Fibroblast of pulmonary artery (primary cell): ENCODE measurements at places on chromosomes 7 and 10.
A peak's percentile ranks its signal among the peaks of the same experiment; 100 is the strongest.

DNA sequence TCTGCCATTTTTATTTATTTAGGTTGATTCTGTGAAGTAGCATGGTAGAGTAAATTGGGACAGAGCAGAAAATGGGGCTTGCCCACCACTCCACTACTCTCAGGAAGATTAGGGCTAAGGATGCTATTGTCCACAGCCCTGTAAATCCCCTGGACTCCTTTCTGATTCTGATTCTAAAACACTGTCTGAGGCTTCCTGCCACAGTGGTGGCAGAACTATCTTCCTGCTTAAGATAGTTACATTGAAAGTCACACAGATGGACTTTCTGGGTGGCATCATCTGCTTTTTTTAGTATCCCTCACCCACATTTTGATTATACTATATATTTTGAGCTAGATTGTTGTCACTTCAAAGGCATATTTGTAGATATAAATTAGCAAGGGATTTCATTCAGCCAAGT lies 50.0 kb downstream of the SPAM1 start:
- no peak for DNase-seq

DNA sequence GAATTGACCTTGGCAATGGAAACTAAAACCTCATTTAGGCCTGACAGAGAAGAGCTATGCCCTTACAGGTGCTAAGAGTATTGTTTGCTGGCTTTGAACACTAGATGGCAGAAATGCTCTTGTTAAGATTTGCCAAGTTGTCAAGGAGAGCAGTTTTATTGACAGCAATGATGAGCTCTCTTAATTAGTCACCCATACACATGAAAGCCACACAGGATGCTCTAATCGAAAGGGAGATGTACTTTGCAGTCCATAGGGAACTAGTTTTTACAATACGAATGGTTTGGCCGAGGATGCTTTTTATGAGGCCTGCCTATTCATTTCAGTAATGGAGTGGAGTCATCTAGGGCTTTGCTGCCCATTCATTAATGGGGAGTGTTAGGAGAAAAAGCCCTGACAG lies 45.4 kb upstream of the MBL2 start:
- DNase-seq, result peak; percentile 61

- no peak for DNase-seq
Measured at GRCh38 chr10:2380218-2380617, 642.9 kb upstream of the ADARB2 start.

- DNase-seq, result no peak
Measured at GRCh38 chr10:4130685-4131084, 345.7 kb upstream of the KLF6 start.

DNA sequence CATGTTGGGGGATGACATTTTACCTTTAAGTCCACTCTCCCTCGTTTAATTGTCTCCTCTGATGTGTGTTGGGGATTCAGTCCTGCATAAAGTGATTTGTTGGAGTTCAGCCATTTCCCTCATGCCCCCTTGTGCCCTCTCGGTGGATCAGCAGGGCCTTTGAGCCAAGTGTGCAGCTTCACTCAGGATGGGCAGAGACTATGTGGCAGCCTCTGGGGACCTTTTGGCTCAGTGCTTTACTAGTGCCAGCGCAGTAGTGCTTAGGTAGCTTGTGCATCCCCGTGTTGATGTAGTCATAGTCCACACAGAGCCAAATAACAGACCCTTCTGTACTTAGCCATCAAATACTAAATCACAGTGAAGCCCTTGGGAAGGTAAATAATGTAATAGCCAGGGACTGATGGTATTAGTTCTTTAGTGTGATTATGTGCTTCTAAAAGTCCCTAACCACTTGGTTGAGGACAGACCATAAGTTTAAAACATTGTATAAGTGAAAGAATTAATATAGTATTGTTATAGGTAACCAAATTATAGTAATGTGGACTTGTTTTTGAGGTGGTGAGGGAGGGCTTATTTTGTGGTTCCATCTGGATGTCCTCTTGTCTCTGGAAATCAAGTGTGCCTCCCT lies 11.4 kb downstream of the BUB3 start:
- DNase-seq, result no peak

- DNase-seq, result no peak
Measured at GRCh38 chr7:71645836-71646235, 513.9 kb downstream of the GALNT17 start.

GRCh38 chr7:47517821-47518480 lies 64.0 kb downstream of the TNS3 start:
- no peak for DNase-seq

DNA sequence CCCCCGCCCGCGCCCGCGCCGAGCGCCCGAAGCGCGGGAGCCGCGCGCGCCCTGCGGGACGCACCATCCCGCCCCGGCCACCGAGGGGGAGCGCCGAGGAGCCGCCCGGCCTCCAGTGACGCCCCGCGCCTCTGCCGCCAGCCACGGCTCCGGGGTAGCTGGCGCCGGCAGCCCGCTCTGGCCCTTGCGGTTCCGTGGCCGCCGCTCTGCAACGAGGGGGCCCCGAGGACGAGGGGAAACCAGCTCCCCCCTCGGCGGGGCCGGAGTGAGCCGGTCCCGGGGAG lies at the start of gene PAXIP1:
PAXIP1 (minus strand) TSS at position 33 of the 284 bp plus-strand sequence. CDS start 195 bp downstream, outside the sequence.
- peak; percentile 39 for DNase-seq

DNA sequence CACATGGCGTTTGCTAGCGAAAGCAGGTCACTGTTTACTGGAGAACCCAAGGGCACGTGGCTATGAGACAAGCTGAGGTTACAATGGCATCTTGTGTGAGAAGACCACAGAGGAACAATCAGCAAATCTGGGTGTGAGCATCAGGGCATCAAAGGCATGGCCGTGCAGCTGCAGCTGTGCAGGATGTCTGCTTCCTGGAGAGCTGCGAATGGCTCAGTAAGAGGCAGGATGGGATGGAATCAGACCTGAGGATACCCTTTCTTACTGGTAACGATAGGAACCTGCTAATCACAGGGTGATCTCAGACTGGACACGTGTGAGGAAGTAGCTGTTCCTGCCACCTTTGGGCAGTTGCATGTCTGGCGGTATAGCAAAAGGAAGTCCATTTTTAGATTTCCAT lies 119.5 kb downstream of the RNF216 start:
- no peak for DNase-seq

- no peak for DNase-seq
Measured at GRCh38 chr10:128326251-128326650, 200.0 kb upstream of the MKI67 start.

DNA sequence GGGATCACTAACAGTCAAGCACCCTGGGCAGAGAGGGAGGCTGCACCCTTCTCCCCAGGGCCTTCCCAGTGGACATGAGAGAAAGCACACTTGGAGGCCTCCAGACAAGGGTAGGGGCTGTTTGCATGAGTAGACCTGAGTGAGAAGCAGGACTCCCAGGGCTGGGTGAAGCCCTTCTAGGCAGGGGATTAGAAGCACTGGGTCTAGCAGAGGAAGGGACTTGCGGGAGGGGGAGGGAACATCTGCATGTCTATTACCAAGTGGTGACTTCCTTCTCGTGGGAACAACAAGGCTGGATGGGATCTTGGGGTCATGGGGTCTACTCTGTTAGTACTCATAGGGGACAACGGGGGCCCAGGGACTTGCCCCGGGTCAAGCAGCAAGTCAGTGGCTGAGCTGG lies 67.8 kb downstream of the EMX2 start:
- DNase-seq, result no peak

GRCh38 chr7:5557920-5558401 lies 134.3 kb upstream of the TNRC18 start:
- DNase-seq, result no peak

- DNase-seq, result no peak
Measured at GRCh38 chr10:44989597-44990301, 11.0 kb upstream of the ZNF22 start.

DNA sequence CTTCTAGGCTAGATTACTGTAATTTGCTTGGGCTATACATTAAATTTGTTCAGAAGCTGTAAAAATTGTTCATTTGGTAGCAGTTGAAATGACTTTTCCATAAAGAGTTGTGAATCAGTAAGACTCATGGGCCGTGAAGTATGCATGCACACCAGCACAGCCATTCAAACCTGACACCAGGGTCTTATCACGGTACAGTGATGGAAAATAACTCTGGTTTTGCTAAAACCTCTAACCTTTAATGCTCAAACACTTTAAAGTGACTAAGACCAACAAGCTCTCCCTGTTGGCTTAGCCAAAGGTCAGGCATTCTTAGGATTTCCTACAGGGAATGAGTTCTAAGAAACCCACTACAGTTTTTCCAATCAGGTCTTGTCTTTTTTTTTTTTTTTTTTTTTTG lies 11.5 kb downstream of the ARL3 start:
- no peak for DNase-seq

DNA sequence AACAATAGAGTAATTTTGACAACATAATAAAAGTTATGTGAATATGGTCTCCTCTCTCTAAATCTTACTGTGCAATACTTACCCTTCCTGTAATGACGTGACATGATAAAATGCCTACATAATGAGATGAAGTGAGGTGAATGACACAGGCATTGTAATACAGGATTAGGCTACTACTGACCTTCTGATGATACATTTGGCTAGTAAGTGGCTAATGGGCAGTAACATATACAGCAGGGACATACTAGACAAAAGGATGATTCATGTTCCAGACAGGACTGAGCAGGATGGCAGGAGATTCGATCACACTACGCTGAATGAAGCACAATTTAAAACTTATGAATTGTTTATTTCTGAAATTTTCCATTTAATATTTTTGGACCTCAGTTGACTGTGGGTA lies 4.7 kb downstream of the C10orf88 start:
- no peak for DNase-seq

DNA sequence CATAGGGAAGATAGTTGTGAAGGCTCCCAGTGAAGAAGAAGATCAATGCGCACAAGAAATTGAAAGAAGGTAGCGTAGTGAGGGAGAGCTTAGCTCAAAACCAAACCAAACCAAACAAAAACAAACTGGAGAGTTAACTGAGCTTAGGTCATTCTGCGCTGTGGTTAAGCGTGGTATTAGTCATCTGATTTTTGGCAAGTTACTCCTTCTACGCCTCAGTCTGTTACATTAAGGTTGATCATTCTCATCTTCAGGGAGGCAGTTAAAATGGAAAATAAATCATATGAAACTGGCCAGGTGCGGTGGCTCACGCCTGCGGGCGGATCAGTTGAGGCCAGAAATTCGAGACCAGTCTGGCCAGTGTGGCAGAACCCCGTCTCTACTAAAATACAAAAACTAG lies 259.7 kb downstream of the EXOC4 start:
- DNase-seq, result peak; percentile 72

DNA sequence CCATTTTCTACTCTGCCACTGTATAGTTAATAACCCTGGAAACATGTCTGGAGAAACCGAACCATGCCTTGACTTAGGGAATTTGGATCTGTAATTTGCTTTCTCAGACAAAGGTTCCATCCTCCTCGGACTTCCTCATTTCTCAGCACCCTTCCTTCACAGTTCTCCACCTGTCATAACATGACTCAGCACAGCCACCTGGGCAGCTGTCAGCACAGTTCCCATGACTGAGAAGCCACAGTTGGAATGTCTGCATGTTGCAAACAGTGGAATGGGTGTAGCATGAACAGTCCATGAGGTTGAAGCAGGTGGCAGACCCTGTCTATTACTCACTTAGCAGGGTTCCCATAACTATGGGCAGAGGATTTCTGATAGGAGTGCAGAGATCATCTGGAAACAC lies 634 bp upstream of the OR9A4 start:
- no peak for DNase-seq

GRCh38 chr7:43931346-43931745 lies 5.1 kb downstream of the UBE2D4 start:
- no peak for DNase-seq

DNA sequence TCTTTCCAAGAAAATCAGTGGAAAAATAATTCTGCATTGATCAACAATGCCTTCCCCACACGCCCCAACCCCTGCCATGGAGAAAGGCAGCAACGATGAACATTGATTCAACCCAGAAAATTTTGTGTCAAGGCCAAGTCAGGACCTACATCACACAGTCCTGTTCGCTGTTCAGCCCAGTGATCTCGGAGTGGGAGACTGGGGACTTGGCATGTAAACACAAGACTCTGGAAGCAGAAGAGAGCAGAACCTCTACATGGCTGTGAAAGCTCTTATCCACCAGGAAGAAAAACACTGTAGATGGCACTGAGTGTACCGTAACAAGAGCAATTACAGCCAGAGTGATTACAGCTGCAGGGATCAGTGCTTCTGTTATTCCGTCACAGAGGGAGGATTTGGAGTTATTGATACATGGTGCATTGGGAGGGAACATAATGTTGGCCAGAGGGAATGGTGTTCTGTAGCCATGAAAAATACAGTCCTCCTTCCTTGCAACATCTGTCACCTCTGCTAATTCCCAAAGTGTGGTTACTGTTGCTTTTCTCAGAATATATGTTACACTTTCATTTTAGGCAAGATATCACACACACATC lies 136.6 kb downstream of the IQUB start:
- DNase-seq, result no peak

DNA sequence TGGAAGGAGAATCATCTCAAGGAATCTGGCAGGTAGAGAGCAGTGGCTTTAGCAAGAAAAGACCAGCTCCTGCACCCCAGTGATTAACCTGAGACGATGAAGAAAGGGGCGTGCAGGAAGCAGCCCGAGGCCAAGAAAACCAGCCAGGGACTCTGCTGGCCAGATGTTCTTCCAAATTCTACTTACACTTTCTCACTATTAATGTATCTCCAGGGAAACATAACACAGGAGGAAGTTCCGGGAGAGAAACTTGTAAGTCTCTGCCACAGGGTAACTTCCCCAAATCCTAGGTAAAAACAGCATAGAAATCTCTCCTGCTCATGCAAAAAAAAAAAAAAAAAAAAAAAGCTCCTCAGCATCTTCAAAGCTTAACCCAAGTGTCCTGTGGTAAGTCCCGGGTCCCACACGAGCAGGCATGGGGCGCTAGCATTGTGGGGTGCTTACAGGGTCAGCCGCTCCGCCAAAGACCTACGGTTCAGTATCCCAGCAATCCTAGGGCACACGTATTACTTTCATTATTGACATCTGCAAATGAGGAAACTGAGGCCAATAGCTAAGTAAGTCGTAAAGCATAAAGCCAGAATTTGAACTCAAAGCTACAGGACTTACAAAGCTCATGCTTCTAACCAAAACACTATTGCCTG lies 97.2 kb upstream of the GNA12 start:
- DNase-seq, result no peak

GRCh38 chr10:113620511-113620910 lies 43.3 kb downstream of the NRAP start:
- no peak for DNase-seq

DNA sequence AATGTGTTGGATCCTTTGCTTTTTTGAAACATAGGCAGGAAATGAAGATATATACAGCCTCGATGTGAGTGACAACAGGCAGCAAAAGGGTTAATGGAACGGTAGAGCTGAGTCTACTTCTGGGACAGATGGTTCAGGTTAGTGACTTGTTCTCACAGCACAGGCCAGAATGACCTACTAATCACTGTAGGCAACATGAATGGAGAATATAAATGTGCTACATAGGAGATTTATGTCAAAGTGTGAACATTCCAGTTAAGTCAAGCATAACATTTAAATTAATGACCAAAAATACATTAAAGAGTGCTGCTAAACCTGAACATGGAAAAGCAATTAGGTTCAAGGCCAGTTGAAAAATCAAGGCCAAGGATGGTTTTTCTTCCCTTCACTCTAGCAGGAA lies 235.2 kb downstream of the POU6F2 start:
- no peak for DNase-seq
